ENCODE measurements at places on chromosomes 16 and 17.
A peak's percentile ranks its signal among the peaks of the same experiment; 100 is the strongest.

- no peak for ATAC-seq
Observed at GRCh38 chr17:39903158-39903884, 15.1 kb downstream of the GSDMB start.

DNA sequence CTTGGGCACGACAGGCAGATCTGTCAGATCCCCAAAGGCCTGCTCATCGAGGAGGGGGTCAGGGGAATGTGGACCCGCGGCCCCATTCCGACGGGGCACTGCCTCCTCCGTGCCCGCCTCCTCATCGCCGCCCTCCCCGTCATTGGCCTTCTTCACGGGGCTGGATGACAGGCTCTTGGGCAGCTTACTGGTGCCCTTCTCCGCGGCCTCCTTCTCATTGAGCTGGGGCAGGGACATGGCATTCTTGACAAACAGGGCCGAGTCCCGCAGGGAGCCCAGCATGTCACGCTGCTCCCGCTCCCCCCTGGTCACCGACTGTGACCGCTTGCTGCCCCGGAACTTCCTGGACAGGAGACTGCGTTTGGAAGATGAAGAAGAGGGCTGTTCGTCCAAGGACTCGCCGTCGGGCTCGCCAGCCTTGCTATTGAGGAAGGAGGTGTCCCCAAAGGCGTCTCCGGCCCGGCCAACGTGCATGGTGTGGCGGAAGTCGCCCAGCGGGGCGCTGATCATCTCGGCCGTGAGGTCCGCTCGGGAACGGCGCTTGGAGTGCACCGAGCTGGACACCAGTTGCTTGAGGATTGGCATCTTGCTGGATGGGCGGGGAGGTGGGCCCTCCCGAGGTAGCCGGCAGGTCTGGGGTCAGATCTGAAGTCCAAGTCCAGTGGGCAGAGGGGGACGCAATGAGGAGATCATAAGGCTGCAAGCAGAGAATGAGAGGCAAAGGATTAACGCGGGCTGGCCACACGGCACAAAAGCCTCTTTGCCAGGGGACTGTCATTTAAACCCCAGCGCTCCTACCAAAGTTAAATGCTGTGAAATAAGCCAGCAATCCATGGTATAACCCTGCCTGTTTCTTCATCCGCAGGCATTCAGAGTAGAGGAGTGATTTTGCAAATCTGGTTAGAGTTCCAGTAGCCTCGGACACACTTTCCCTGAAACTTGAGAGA lies 24.5 kb upstream of the CPSF4L start:
- no peak for ATAC-seq

DNA sequence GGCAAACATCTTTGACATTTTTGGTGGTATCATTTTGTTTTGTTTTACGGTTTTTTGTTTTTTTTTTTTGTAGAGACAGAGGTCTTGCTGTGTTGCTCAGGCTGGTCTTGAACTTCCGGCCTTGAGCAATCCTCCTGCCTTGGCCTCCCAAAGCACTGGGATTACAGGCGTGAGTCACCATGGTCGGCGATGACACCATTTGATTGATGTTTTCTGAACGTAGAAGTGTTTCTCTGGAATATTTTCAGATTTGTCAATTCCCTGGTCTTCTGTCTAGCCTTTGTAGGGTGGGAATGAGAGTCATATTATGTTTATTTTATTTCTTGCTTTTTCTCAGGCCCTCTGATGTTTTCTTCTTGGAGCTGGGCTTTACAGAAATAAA lies 32.2 kb upstream of the BRD7 start:
- ATAC-seq, result no peak

DNA sequence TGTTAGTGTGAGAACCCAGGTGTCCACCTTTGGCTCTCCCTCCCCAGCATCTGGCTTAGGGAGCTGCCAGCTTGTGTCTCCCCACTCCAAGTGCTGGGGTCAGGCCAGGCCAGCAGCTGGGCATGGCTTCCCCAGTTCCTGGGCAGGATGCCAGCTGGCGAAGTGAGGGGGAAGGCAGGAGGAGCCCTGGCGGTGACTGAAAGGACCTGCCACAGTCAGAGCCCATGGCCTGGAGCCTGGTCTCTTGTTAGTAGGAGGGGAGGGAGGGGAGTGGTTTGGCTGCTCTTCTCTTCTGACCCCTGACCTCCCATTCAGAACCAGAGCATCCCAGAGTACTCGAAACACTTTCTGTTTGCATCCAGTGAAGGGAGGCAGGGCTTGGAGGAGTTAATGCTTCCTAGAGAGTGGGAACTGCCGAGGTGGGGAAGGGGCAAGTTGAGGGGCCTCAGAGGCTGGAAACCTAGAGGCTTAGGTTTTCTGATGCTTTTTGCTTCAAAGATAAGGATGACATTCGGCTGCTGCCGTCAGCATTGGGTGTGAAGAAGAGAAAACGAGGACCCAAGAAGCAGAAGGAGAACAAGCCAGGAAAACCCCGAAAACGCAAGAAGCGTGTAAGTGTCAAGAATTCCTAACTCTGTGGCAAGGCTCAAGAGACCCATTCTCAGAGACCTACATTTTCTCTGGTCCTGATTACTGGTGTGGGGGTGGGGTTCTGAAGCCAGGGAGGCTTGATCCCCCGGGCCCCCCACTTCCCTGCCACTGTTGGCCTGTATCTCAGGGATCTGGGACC lies 772 bp downstream of the CHD3 start:
- ATAC-seq, result peak; percentile 19

GRCh38 chr17:13107676-13108235 lies 89.9 kb upstream of the ELAC2 start:
- no peak for ATAC-seq

GRCh38 chr17:29572691-29573557 lies 4.4 kb downstream of the TP53I13 start:
- ATAC-seq, result peak; percentile 64

GRCh38 chr16:67257486-67258160 lies 8.8 kb downstream of the SLC9A5 start:
- no peak for ATAC-seq

- no peak for ATAC-seq
Observed at GRCh38 chr17:47999582-47999981, 28.7 kb downstream of the CDK5RAP3 start.

DNA sequence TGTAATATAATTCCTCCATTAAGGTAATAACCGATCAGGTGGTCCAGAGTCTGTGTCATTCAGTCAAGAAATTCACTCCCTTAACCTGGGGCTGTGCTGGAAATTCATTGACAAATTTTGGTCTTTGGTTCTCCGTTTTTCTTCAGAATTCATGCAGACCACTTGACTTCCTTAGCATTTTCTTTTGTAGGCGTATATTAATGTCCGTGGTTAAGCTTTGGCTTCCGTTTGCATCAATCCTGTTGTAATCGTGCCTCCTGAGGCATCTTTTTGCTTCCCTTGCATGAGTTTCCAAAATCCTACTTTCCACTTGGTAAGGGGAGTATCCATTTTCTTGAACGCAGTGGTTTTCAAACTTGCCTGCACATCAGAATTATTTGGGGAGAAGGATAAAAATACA lies 9.0 kb downstream of the LRRC37B start:
- ATAC-seq, result no peak

DNA sequence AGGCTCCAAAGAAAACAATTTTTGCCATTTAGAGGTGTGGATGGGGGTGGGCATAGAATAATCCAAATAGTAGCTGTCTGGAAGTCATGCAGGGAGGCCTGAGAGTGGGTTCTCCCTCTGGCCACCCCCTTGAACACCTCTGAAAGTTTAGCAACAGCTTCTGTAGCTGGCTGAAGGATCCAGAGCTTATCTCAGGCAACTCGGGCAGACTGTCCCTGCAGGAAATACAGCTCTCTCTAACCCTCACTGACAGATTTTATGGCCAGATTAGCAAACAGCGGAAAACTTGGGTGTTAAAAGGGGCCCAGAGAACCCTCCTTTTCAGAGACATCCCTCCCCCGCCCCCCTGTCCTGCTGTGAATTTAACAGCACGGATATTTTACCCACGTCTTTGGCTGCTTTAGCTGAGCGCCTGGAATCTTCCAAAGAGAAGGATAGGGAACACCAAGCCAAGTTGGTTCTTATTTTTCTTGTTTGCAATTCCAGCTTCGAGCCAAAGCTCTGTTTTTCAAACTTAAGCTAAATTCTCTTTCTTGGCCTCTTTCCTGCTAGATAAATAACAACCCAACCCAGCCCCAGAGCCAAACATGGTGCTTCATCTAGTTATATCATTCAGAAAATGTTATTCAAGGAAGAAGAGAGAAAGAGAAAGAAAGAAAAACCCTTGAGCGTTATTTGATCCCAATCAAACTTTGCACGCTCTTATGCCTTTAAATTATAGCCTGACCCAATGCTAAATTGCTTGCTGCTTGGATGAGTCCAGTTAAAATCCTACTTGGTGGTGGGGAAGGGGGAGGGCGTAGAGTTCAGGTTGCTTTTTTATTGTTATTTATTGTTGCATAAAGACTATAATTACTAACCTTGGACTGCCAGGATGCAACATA lies 2.3 kb upstream of the HOXB2 start:
- ATAC-seq, result no peak

DNA sequence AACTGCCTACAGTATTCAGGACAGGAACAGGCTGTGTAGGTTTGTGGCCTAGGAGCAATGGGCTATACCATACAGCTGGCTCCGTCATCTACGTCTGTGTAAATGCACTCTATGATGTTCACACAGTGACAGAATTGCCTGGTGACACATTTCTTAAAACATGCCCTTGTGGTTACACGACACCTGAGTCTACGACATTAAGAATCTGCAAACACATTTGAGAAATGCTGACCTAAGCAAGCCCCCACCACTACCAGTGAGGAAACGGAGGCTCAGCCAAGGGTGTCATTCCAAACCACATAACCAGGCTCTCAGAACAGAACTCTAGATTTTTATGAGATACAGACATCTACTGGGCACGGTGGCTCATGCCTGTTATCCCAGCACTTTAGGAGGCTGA lies 23.5 kb downstream of the USP36 start:
- no peak for ATAC-seq

DNA sequence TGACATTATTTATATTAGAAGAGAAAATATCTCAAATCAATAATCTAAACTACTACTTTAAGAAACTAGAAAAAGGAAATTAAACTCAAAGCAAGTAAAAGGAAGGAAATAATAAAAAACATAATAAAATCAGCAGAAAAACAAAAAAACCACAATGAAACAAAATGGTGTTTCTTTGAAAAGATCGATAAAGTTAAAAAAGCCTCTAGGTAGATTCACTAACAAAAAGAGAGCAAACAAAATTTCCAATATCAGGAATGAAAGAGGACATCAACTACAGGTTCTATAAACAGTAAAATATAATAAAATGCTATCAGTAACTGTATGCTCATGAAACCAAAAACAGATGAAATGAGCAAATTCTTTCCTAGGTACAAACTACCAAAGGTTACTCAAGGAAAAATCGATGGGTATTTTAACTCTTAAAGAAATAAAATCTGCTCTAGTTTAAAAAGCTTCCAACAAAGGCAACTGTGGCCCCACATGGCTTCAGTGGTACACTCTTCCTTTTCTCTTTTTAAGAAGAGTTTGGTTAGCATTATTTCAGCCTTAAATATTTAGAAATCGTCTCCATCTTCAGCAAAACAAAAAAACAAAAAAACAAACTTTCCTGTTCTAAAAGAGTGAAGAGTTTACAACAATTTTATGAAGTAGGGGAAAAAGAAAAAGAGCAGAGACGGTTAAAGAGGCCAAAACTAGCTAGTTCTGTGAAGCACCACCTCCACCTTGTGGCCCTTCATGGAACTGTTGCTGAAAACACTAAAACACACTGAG lies 102.2 kb downstream of the TRIM37 start:
- ATAC-seq, result peak; percentile 82

- peak; percentile 14 for ATAC-seq
Observed at GRCh38 chr17:28744104-28744971, 527 bp downstream of the TRAF4 start.

DNA sequence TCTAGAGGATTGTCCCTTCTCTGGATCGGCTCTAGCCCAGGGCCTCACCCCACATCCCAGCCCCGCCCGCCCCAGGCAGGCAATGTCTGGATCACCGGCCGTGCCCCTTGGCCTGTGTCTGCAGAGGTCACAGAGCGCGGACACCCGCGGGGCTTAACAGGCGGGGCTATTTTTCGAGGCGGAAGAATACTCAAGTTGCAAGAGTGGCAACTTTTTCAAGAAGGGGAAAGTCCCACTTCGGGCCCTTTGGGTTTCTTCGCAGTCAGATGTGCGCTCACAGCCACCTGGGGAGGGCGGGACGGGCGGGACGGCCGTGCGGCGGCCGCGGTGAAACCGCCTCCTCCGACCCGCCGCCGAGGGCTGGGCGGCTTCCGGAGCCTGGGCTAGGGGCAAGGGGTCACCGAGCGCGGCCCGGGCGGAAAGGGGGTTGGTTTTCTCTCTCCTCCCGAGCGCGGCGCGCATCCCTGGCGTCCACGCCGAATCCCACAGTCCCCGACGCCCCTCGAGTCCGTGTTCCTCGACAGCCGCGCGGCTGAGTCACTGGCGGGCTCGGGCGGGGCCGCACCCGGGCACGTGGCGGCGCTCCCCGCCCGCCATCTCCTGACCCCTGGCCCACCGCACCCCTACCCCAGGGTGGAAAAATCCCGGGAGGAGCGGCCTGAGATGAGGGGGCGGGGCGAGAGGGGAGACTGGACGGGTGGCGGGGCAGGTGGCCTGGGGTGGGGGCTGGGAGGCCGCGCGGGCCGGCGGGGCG lies 1.2 kb upstream of the PFN1 start:
- ATAC-seq, result peak; percentile 45

DNA sequence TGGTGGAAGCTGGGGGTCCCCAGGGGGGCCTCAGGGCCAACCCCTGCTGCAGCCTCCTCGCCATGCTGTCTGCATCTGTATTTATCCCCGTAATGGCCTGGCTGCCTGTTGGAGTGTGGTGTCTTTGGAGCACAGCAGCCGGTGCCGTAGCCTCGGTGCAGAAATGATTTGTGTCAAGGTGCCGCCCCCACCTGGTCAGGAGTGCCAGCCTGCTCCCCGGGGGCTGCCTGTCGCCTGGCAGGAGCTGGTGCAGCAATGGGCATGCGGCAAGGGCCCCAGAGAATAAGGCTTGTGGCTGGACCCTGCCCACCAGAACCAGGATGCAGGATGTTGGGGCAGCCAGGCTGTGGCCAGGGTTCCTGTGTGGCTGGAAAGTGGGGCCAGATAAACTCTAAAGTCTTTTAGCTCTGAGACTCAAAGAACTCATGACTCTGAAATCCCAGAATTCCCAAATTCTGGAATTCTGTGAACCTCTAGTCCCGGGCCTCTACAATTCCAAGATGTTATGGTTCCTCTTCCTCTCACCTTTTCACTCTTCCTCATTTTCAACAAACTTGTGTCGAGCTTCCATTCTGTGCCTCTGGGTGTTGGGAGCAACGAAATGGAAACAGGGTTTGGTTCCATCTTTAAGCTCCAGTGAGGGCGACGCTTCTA lies 5.9 kb downstream of the CPNE2 start:
- ATAC-seq, result peak; percentile 32

GRCh38 chr17:40952661-40953060 lies 14.1 kb downstream of the KRT39 start:
- peak; percentile 80 for ATAC-seq

DNA sequence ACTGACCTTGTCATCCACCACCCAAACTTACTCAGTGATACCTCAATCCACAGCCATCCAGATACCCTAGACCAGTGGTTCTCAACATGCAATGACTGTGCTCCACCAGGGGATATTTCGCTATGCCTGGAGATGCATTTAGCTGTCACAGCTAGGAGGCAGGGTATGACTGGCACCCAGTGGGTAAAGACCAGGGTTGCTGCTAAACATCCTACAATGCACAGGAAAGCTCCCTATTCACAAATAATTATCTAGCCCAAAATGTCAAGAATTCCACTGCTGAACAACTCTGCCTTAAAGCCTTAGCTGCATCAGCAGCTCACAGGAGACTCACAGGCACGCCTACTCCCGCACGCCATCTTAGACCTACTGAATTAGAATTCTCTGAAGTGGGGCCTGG lies 212.6 kb downstream of the GRIN2A start:
- no peak for ATAC-seq

All from motor neuron (in vitro differentiated cells).